CD4-positive, CD25-positive, alpha-beta regulatory T cell (primary cell): ENCODE measurements at places on chromosomes 6 and 20. TPM values are rescaled to one million over a fixed set of nuclear protein-coding genes. Genes with fewer than 3 reads are reported as not detected.

Gene HLA-DQB2
- polyA plus RNA-seq, result not detected

Gene ACSS1
- polyA plus RNA-seq, result 47.3 TPM

Gene ZBTB46
- polyA plus RNA-seq, result not detected

Gene MATN4
- polyA plus RNA-seq, result not detected

Gene ADGRB3
- polyA plus RNA-seq, result not detected

Gene TXLNB
- polyA plus RNA-seq, result 0.25 TPM

Gene SLC26A8
- not detected for polyA plus RNA-seq

Gene OR12D3
- polyA plus RNA-seq, result not detected

Gene OR2H1
- polyA plus RNA-seq, result not detected

Gene SPAG4
- polyA plus RNA-seq, result 0.21 TPM

Gene SNPH
- 0.97 TPM for polyA plus RNA-seq

Gene ASCC3
- 28.9 TPM for polyA plus RNA-seq

Gene CNBD2
- 9.1 TPM for polyA plus RNA-seq

Gene PRKN
- polyA plus RNA-seq, result 3.7 TPM

Gene IL17A
- polyA plus RNA-seq, result 0.25 TPM

Gene AP5S1
- 21.3 TPM for polyA plus RNA-seq

Gene SALL4
- polyA plus RNA-seq, result not detected

Gene ATAT1
- 0.89 TPM for polyA plus RNA-seq

Gene TMEM244
- 5.6 TPM for polyA plus RNA-seq

Gene HLA-DQB1
- polyA plus RNA-seq, result 234 TPM

Gene EPB41L1
- polyA plus RNA-seq, result not detected

Gene SYNDIG1
- not detected for polyA plus RNA-seq

Gene ANGPT4
- polyA plus RNA-seq, result not detected

Gene ADGB
- polyA plus RNA-seq, result not detected

Gene TRAM2
- 3.5 TPM for polyA plus RNA-seq

Gene EYA2
- not detected for polyA plus RNA-seq

Gene TMC2
- polyA plus RNA-seq, result not detected

Gene GRM1
- not detected for polyA plus RNA-seq

Gene HAO1
- not detected for polyA plus RNA-seq

Gene SKIC2
- polyA plus RNA-seq, result 17.3 TPM

Gene NFATC2
- 12.8 TPM for polyA plus RNA-seq

Gene APOM
- 4.1 TPM for polyA plus RNA-seq

Gene CD24
- 0.39 TPM for polyA plus RNA-seq

Gene SLC4A11
- polyA plus RNA-seq, result 0.51 TPM

Gene OTOR
- polyA plus RNA-seq, result not detected

Gene ZNF165
- 0.24 TPM for polyA plus RNA-seq

Gene ASIP
- not detected for polyA plus RNA-seq

Gene PSORS1C2
- not detected for polyA plus RNA-seq

Gene CALHM4
- polyA plus RNA-seq, result not detected

Gene DEFB132
- polyA plus RNA-seq, result not detected

Gene CGA
- polyA plus RNA-seq, result not detected

Gene LY6G5B
- polyA plus RNA-seq, result not detected

Gene DEFB124
- not detected for polyA plus RNA-seq

Gene MUCL3
- polyA plus RNA-seq, result not detected

Gene TRIM15
- not detected for polyA plus RNA-seq

Gene EPHA7
- not detected for polyA plus RNA-seq

Gene GATA5
- polyA plus RNA-seq, result not detected

Gene PROCR
- polyA plus RNA-seq, result 1.00 TPM

Gene RNF217
- polyA plus RNA-seq, result not detected

Gene THBD
- polyA plus RNA-seq, result not detected

Gene DAAM2
- not detected for polyA plus RNA-seq

Gene CDC40
- 25.5 TPM for polyA plus RNA-seq

Gene MLN
- not detected for polyA plus RNA-seq

Gene GSTA3
- not detected for polyA plus RNA-seq

Gene HMGCLL1
- not detected for polyA plus RNA-seq

Gene COL11A2
- not detected for polyA plus RNA-seq

Gene KHDC1L
- polyA plus RNA-seq, result not detected

Gene C6orf163
- 1.9 TPM for polyA plus RNA-seq
